ENCODE measurements at places on chromosomes 7 and 10.

- no peak for DNase-seq
These were observed 51.1 kb downstream of the JMJD1C start for GRCh38 chr10:63414481-63415260.

GRCh38 chr10:121974019-121974534 lies 940 bp downstream of the NSMCE4A start:
- no peak for DNase-seq

- no peak for DNase-seq
These were observed 17.2 kb downstream of the MNX1 start for GRCh38 chr7:156993021-156993924.

DNA sequence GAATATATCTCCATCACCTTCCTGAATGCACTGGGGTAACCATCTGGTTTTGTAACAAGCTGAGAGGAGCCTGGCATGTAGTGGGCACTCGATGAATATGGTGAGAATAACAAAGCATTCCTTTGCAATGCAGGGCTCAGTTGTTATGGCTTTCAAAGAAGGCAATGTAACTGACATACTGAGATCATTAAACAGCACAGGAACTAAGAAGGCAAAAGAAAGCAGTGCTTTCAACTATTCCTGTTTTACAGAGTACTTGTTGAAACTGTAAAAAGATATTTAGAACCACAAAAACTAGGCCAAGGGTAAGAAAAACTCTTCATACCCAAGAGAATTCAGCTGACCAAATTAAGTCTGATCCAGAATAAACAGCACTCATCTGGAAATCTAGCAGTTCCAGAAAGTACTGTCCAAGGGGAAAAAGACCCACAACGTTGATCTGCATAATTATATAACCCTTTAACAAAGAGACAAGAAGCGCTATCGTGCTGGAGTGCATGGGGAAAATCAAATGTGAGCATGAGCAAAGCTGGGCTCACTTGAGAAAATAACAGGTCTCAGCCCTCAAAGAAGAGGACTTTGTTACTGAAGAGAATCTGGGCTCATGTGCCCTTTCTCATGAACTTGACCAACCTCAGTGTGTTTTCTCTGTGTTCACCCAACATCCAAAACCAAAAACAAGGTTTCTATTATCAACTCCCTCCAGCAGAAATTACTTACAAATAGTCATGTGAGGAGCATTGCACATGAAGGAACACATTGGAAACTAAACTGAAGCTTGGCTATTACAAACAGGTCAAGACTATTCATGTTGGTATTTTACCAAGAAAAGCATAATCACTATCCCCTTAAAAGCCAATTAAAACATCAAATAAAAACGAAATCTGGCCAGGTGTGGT lies 116.2 kb downstream of the AVL9 start:
- no peak for DNase-seq

DNA sequence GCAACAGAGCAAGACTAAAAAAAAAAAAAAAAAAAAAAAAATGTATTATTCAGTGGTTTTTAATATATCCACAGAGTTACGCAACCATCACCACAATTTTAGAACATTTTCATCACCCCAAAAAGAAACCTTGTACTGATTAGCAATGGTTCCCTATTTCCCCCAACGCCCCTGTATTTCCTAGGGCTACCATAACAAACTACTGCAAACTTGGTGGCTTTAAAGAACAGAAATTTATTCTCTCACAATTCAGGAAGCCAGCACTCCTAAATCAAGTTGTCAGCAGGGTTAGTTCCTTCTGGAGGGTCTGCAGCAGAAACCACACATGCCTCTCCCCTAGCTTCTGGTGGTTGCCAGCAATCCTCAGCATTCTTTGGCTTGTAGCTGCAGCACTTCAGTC lies 5.9 kb upstream of the NUP42 start:
- DNase-seq = no peak

- no peak for DNase-seq
These were observed 135.8 kb downstream of the KCNMA1 start for GRCh38 chr10:77501846-77502261.

GRCh38 chr10:32437334-32437733 lies 8.6 kb upstream of the CCDC7 start:
- no peak for DNase-seq

DNA sequence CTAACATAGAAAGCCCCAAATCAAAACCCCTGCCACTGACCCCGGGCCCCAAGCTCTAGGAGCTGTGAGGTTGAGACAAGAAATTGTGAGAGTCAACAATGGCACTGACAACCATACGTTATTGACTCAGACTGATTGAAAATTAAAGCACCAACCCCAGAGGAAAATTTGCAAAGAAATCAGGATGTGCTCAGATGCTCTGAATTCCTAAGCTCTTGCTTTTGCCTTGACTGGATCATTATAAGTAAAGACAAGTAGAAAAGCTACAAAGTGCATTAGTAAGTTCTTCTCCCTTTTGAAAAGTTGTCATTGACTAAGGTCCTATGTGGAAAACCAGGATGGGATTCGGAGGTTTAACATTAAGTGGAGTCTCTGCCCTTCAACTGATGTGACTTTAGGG lies 130.2 kb downstream of the SAMD9 start:
- no peak for DNase-seq

- no peak for DNase-seq
These were observed 10.3 kb upstream of the TSPAN13 start for GRCh38 chr7:16743236-16743635.

DNA sequence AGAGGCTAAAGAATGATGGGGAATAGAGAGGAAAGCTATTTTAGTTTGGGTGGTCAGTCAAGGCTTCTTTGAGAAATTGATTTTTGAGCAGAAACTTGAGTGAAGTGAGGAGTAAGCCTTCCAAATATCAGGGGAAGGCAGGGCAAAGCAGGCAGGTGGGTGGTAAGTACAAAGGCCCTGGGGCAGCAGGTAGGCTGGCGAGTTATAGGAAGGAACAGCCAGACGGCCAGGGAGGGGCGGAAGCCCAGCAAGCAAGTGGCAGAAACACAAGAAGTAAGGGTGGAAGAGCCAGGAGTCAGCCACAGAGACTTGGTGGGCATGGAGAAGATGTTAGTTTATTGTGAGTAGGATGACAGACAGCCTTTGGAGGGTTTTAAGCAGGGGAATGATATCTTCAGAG lies 34.9 kb downstream of the VWA2 start:
- no peak for DNase-seq

Measured in AG09309 (cell line).